ENCODE measurements at places on chromosomes 12 and 14. TPM values are rescaled to one million over a fixed set of nuclear protein-coding genes. Genes with fewer than 3 reads are reported as not detected.

The ADGRD1 gene
- total RNA-seq: 1.9 TPM

- DNase-seq: no peak
Measured at GRCh38 chr12:69490920-69491643, 20.9 kb downstream of the FRS2 start.

GRCh38 chr12:128790653-128791373 lies 32.9 kb downstream of the SLC15A4 start:
- DNase-seq: no peak

GRCh38 chr14:91323671-91324605 lies 79.4 kb upstream of the GPR68 start:
- DNase-seq: peak; percentile 53
